ENCODE measurements at places on chromosomes 7 and 10.

GRCh38 chr10:132477398-132478340 lies 59.9 kb upstream of the INPP5A start:
- DNase-seq: no peak

GRCh38 chr10:3465406-3465891 lies 292.9 kb upstream of the PITRM1 start:
- no peak for DNase-seq

DNA sequence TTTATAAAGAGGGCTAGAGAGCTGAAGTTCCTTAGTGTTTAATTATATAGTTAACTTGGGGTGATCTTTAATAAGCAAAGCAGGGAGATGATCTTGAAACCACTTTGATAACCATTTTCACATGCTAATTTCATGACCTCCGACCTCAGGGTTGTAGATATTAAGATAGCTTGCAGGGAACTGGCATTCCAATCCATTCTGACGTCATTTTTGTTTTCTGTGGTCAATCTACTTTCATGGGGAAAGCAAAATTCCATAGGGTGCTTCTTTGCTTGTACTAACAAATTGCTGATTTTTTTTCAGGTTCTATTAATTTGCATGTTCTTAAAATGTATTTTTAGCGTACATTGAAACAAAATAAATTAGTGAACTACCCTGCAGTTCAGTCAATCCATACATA lies 139.3 kb downstream of the CDCA7L start:
- DNase-seq: no peak

- DNase-seq: no peak
Observed at GRCh38 chr7:78959477-78959876, 494.0 kb downstream of the MAGI2 start.

GRCh38 chr7:104584620-104585019 lies 256.2 kb downstream of the LHFPL3 start:
- DNase-seq: no peak

DNA sequence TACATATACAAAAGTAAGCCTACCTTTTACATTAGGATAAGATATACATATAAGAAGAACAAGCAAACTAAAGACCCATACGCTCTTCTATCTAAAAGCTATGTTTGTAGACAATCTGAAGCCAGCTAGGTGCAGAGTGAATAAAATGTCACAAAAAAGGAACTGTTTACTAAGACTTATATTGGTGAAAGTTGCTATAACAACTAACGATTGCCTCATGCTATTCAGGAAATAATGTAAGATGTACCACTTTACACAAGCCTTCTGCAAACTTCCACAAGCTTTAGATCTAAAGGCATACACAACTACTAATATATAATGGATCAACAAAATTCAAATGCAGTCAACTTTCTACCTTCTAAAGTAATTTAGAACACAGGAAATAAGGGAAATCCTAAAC lies 175.1 kb downstream of the SRPK2 start:
- DNase-seq: no peak

- DNase-seq: no peak
Observed at GRCh38 chr10:77907900-77908717, 18.4 kb downstream of the DLG5 start.

GRCh38 chr7:97858221-97858620 lies 14.0 kb downstream of the ASNS start:
- DNase-seq: no peak

DNA sequence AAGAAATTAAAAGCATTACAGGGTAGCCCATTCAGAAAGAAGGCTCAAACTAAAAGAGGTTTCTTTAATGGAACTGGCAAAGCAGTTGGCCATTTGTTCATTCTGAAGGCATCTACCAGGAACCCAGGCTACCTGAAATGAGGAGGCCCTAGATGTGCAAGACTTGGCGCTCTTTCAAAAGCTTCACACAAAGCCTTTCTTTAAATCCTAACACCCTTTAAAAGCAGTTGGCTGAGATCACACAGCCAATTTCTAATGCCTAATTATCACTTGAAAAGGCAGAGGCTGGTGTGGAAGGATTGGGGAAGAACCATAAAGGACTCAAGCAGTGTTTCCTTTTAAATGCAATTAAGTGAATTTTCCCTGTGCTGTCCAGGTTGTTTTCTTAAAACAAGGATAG lies 23.2 kb downstream of the PPP1R17 start:
- DNase-seq: no peak

DNA sequence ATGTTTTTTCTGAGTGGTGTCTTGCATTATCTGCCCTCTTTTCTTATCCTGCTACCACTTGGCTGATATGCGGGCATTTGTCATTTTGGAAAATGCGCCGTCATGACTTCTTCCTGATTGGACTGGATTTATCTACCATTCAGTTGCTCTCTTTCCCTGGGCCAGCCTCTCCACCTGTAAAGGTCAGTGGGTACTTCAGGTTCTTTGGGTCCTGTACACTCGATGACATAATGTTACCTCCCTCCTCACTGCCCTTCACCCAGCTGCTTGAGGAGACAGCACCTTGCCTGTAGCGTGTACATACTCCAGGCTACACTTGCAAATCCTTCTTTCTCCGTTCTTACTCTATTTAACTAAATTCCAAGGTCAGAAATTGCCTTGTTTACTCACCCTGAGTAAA lies 83.7 kb downstream of the RBM33 start:
- DNase-seq: no peak

DNA sequence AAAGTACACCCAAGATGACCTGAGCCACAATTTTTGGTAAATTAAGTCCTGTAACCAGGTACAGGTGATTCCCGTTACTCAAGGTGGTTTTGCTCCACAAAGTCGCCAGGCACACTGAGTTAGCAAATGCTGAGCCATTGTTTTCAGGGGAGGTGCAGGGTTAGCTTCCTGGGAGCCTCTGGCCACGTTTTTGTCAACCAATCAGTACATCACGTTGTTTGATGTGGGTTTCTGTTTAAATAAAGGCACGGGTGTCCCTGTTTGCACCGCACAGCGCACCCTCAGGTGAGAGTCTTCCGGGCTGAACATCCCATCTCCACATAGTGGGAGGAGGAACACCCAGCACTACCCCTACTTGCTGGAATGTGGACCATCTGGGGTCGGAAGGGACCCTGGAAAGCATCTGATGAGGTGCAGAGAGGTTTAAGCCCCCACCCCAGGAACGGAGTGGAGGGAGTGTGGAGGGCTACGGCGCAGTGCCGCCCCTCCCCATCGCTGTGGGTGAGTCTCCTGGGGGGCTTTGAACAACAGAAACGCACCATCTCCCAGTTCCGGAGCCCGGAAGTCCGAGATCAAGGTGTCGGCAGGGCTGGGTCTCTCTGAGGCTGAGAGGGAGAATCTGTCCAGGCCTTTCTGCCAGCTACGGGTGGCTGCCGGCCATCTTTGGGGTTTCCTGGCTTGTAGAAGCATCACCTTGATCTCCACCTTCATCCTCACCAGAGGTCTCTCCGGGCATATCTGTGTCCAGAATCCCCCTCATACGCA lies 42.5 kb downstream of the PRKAG2 start:
- peak; percentile 6 for DNase-seq

- DNase-seq: no peak
Observed at GRCh38 chr10:43401627-43402026, 7.4 kb downstream of the HNRNPF start.

DNA sequence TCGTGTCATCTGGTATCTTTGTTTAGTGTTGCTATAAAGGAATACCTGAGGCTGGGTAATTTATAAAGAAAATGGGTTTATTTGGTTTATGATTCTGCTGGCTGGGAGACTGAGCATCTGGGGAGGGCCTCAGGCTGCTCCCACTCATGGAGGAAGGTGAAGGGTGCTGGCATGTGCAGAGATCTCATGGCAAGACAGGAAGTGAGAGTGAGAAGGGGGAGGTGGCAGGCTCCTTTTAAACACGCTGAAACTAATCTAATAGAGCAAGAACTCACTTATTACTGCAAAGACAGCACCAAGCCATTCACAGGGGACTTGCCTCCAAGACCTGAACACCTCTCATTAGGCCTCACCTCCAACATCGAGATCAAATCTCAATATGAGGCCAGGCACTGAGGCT lies 11.3 kb downstream of the OIT3 start:
- no peak for DNase-seq

- DNase-seq: no peak
Observed at GRCh38 chr10:45424668-45425404, 50.8 kb downstream of the ALOX5 start.

DNA sequence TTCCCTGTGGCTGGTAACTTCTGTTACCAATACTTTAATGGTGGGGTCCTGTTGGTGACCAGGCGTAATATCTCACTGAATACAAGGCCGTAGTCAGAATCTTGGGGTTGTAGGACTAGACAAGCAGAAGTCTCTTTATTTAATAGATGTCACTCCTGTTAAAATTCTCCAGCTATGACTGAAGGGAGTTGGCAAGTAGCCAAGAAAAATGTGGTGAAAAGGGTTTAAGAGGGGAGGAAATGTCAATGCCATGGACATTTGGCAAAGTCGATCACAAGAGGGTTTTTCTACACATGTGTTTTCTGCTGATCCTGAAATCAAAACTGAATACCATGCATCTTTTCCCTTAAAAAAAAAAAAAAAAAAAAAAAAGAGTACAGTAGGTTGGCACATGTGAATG lies 533.5 kb downstream of the AUTS2 start:
- no peak for DNase-seq

DNA sequence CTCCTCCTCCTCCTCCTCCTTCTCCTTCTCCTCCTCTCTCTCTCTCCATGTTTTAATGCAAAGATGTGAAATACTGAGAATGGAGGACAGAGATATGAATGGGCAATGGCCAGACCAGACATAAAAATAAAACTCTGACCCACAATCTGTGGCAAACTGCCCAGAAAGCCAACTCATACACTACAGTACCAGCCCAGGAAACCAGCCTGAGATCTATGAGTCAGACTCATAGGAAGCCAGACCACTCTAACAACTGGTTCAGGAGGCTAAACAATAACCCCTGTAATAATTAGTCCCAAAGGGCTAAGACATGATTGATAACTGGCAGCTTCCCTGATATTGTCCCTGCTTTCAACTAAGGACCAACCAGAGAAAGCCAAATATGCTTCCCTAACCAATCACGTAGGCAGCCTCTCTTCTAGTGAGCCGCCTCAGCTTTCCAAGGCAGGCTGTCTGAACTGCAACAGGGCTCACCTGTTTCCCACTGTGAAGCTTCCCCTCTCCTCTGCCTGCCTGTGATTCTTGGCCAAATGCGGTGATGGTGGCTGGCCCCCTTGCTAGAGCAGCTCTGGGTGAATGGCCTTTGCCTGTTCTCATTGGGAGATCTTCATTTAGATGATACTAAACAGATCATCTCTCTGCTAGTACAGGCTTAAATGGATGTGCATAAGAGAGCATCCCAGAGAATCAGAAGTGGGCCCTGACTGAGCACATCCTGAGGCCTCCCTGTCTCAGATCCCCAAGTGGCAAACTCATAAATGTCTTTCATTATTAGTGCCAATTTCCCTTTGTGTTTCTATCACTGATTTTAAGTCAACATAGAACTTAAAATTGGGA lies 817.6 kb downstream of the TNS3 start:
- no peak for DNase-seq

DNA sequence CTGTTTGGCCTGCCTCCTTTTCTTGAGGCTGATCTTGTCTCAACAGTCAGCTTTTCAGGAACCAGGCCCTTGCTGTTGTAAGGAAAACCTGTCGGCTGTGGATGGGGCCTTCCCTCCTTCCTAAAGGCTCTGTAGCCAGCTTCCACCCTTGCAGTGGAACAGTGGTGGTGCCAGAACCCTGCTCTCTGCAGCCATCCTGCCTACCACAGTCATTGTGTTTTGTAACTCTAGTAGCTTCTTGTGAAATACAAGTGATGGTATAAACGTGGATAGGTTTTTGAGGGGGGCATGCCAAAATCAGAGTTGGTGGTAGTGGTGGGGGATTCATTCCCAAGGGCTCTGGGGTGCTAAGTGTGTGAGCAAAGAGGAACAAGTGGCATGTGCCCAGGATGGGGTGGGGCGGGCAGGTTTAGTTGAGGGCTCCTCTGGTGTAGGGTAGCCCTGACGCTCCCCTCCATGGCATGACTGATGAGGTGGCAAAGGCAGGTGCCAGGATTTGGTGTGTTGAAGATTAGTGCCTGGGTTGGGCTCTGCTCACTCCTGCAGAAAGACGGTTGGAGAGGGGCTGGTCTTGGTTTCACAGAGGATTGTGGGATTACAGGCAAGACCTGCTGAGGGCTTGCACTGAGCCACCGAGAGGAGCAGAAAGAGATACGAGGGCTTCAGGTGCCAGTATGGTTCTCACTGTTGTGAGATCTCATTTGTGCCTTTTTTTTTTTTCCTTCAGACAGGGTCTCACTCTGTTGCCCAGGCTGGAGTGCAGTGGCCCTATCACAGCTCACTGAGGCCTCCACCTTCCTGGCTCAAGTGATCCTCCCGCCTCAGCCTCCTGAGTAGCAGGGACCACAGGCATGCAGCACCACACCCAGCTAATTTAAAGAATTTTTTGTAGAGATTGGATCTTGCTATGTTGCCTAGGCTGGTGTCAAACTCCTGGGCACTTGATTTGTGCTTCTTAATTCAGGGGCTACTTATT lies 7.4 kb downstream of the TSPAN14 start:
- peak; percentile 58 for DNase-seq

GRCh38 chr7:138584283-138584682 lies 116.9 kb downstream of the SVOPL start:
- no peak for DNase-seq

DNA sequence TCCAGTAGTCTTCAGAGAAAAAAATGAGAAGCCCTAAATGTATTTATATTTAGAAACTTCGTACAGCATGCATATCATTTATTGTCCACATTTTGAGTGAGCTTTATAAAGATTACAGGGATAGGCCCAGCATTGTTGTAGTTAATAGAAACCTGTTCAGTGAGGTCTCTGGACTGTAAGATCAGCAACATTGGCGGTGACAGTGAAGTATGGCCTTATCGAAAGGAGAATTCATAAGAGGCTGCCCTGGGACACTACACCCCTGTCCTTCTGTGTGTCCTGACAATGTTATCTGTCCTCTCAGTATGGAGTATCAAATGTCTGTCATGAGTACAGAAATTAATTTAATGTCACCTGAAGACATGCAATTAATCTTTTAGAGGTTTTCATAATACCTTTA lies 57.2 kb downstream of the SHH start:
- DNase-seq: no peak

DNA sequence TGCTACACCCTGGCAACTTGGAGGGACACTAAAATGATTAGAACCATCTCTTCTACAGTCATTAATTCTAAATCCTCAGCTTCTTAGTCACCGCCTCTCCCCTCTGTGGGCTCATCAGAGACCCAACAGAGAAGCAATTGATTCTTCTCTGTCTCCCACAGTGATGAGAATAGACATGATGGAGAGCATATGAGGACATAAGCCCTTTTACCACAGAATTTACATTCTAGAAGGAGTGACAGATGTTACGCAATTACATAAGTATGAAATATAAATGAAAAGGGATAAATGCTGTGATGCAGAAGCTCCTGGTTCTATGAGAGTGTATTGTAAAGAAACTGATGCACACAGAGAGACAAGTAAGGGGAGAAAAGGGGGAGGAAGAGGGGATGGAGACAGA lies 18.1 kb upstream of the ABCB5 start:
- DNase-seq: no peak

DNA sequence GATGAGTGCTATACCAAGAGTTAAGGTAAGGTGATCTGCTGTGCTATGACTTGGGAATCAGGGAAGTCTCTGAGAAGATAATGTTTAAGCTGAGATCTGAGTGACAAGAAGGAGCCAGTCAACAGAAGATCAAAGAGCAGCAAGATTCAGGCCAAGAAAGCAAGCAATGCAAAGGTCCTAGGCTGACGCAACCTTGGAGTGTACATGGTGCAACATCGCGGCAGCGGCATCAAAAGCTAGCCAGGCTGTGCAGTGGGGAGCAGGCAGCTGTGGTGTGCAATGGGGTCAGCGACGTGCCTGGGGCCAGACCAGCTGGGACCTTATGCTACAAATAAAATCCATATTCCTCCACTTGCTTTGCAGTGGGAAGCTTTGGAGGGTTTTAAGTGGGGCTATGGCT lies 324.1 kb downstream of the LRMDA start:
- DNase-seq: no peak
